ENCODE measurements at places on chromosomes 2 and 18.

DNA sequence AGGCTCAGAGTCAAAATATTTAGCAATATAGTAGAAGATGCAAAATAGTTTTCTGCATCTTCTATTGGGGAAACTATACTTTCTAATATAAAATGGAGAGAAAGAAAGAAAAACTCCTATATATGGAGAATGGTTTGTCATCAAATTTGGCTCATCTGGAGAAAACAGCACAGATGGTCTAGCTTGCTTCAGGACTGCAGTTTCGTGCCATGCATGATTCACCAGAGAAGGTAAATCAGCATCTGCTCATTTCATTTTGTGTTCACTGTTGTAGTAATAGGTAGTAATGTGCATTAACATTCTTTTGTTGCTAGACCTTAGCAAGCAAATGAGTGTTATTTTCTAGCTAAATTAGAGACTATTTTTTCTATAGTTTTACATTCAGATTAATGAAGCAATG, 179.0 kb downstream of the ASXL3 start:
- DNase-seq, result no peak

DNA sequence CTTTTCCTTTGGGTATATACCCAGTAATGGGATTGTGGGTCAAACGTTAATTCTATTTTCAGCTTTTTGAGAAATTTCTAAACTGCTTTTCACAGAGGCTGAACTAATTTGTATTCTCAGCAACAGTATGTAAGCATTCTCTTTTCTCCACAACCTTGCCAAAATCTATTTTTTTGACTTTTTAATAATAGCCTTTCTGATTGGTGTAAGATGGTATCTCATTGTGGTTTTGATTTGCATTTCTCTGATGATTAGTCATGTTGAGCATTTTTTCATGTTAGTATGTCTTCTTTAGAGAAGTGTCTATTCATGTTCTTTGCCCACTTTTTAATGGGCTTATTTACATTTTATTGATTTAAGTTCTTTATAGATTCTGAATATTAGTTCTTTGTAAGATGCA, 145.5 kb downstream of the TRABD2A start:
- no peak for DNase-seq

- no peak for DNase-seq
These were observed 359.9 kb downstream of the OSR1 start for GRCh38 chr2:18998491-18998890.

- DNase-seq, result no peak
These were observed 343 bp upstream of the CD302 start for GRCh38 chr2:159798376-159798725.

GRCh38 chr2:153986488-153987229, 114.9 kb downstream of the GALNT13 start:
- DNase-seq, result no peak

- no peak for DNase-seq
These were observed 92.1 kb downstream of the LRRC30 start for GRCh38 chr18:7322817-7323485.

DNA sequence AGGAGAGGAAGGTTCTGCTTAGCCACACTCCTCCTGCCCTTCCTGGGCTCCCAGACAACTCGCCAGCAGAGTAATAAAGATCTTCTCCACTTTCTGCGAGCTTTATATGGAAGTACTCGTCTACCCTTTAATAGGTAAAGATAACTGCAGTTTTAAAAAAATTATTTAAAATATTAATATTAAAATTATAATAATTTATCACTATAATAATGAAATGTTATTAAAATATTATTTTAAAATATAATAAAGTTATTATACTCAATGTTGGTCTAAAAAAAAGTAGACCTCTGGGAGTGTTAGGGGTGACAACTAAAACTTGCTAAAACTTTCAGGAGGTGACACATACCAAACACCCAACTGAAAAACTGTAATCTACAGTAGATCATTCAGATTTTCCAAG, 81.5 kb downstream of the RBM43 start:
- DNase-seq, result no peak

GRCh38 chr2:223601932-223602666, at the start of gene SCG2:
Gene SCG2 (minus strand): TSS chr2:223602361. CDS start chr2:223599282, 3,079 bp downstream.
- DNase-seq, result no peak

GRCh38 chr2:24360050-24360962, at the start of gene ITSN2:
Gene ITSN2 (minus strand): TSS chr2:24360536. CDS start chr2:24328082, 32,454 bp downstream.
- DNase-seq, result peak; percentile 63

GRCh38 chr18:56919190-56919589, 227.7 kb upstream of the BOD1L2 start:
- no peak for DNase-seq

- no peak for DNase-seq
These were observed 32.4 kb downstream of the LHCGR start for GRCh38 chr2:48723129-48723528.

GRCh38 chr2:204264085-204264553, 281.2 kb upstream of the PARD3B start:
- DNase-seq, result no peak

DNA sequence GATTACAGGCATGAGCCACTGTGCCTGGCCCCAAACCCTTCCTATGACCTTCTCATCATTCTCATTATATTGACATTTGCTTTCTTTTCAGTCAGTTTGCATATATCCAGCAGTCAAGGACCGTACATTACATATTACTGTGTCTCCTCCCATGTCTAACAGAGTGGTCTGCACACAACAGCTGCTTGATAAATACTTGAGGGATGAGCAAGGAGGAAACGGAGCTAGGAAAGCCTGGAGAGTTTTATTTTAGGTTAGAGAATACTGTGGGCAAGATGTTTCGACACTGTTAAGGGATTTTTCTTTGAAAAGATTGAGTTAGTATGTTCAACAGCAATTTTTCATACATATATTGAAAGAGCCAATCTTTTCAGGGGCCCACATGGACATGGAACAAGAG, 76.2 kb upstream of the CHRNA1 start:
- DNase-seq, result no peak

All from stimulated activated CD8-positive, alpha-beta memory T cell treated with anti-CD3 and anti-CD28 coated beads, Interleukin-15, amount 100 ng/mL, for 24 hours (primary cell).